Activated T-cell treated with anti-CD3 and anti-CD28 coated beads for 4 hours (primary cell): ENCODE measurements at places on chromosomes 1 and 21.
A peak's percentile ranks its signal among the peaks of the same experiment; 100 is the strongest.

- DNase-seq: no peak
Observed at GRCh38 chr1:95370691-95371562, 136.9 kb downstream of the RWDD3 start.

DNA sequence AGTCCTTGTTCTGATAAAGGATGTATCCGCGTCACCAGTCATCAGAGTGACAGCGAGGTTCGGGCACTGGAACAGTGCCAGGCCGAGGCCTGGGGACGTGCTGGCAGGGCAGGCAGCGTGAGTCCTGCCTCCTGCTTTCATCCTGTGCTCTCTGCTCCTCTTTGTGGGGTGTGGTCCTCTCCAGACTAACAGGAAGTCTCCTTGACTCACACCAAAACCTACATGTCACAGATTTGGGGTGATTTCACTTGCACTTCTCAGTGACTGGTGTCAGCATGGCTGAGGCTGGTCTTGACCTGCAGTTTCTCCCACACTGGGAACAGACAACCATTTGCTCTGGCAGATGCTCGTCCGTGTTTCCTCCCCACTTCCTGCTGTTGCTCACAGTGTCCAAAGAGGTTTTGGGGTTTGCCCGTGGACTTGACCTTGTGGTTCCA is 8.8 kb upstream of the NLRP3 start:
- peak; percentile 42 for DNase-seq

- DNase-seq: no peak
Observed at GRCh38 chr1:18064534-18064933, 43.1 kb upstream of the IGSF21 start.

DNA sequence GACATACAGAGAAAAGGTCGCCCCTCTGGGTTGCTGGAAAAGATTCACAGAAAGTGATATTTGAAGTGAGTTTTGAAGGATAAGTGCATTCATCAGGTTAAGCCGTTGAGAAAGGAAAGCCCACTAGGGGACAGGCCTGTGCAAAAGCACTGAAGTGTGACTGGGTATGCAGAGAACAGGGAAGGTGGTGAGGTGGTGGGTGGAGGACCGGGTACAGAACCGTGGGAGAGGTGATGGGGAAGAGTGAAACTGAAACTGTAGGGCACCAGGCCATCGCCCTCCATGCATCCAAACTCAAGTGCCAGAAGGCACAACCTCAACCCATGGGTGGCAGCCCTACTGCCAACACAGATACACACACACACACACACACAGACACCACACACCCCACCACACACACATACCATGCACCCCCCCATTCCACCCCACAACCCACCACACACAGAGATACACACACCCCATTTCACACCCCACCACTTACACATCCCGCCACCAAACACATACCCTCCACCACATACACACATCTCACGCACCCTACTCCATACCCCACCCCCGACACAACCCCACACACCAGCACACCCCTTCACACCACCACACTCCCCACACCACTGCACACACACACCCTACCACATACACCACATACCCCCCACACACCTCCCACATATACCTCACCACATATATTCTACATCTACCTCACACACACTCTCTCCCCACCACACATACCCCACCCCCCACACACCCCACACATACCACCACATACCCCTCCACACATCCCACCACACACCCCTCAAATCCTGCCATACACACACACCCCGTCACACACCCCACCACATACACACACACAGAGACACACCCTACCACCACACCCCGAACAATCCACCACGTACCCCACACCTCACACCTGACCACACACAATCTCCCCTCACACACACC is 59.0 kb downstream of the TSEN15 start:
- DNase-seq: no peak

DNA sequence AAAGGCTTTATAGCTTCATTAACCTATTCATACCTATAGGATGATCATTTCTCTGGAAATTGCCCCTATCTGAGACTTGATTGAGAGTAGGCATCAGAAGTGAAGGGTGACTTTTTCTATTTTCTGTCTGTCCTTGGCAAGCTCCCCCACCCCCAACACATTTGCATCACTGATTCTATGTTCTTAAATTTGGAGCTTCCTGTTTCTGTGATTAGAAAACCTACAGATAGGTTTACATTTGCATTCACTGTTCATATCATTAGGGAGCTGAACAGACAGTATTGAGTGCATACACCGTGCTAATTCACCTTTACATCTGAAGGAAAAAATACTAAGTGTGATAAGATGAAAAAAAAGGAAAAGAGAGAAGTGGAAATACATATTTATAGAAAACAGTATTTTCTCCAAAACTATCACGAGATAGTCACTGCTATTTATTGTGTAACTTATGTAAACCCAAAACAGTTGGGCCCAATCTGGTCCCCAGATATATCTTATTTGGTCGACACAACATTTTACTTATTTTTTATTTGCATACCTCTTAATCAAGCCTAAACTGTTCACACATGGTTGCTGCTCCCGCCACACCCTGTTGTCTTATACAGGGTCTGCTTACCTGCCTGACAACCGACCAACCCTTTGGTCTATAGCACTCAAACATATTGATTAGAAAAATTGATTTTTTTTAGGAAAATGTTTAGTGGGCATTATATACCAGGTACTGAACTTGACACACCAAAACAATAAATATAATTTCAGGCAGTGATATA is 218.8 kb downstream of the NTNG1 start:
- DNase-seq: no peak

DNA sequence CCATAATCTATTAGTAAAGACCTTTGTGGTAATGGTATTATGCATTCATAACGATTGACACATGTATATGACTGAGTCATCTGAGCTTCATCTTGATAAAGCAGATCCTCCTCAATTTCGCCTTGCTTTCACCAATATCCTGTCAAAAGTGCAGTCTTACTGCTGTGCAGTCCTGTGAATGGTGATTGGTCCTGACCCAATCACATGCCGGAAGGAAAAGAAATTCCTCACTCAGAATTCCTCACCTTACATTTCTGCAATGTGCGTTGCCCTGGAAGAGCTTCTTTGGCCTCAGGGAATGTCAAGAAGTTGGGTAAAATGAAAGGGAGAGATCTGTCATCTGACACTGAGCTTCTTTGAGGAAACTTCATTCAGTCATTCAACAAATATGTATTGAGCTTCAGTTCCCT is 121.0 kb upstream of the TSPAN2 start:
- no peak for DNase-seq

DNA sequence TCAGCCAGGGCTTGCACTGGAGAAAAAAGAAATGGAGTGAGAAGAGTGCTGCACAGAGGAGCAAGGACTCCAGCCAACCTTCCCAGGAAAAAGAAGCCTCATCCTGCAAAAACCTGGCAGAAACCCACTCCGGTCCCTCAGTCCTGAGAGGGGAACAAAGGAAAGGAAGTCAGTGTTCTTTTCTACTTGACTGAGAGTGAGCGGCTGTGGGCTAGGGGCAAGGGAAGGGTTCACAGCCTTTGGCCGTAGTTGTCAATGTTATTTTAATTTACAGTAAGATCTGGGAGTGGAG is 8.9 kb upstream of the GOLT1A start:
- DNase-seq: no peak

DNA sequence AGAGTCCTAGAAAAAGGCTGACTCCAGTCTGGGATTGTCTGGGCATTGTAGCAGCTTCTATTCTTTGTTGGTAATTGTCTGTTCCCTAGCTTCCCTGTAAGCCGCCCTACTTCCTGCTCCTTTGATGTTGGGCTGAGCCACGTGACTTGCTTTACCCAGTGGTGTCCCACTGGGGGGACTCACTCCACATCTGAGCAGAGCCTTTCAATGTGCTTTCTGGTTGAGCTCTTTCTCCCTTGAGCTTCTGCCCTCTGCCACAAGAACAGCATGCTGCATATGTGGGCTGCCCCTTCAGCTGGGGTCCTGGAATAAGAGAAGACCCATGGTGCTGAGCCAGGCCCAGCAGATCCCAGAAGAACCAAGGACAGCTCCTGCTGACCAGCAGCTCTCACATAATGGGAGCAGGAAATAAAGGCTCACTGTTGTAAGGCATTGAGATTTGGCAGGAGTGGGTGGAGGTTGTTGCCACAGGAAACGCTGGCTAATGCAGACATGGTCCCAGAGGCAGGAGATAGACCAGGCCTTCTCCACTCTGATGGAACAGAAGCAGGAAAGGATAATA is 276.3 kb upstream of the GJB5 start:
- no peak for DNase-seq

DNA sequence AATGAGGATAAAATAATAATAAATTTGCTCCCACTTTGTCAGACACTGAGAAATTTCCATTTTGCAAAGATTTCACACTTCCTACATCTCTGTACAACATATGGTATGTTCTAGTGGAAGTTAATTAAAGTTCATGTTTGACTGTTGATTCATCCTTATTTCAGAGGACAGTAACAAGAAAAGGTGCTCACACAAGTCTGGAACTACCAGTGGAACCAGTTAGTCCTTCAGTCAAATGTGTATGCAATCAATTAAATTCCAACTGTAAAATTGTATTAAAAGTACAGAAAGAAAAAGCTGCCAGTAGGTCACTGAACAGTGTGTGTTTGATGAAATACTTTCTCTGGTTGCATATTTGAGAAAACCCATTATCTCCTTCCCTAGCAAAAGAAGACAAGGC is 496.0 kb upstream of the PKN2 start:
- DNase-seq: no peak

GRCh38 chr1:69400128-69400527 is 167.6 kb upstream of the LRRC7 start:
- DNase-seq: no peak

DNA sequence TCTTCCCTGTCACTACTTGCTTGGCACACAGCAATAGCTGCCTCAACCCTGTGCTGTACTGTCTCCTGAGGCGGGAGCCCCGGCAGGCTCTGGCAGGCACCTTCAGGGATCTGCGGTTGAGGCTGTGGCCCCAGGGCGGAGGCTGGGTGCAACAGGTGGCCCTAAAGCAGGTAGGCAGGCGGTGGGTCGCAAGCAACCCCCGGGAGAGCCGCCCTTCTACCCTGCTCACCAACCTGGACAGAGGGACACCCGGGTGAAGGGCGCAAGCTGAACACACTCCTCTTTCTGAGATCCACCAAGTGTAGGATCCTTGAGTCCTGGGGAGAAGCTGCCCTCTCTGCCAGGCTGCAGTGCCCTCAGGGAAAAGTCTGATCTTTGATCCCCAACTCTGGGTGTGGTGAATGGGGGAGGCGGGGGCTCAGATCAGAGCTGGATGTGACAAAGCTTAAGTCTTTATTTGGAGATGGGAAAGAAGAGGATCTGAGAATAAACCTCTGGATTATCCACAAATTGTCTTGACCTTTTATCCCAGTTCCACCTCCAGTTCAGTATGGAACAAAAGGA is 1.2 kb downstream of the RXFP4 start:
- no peak for DNase-seq

DNA sequence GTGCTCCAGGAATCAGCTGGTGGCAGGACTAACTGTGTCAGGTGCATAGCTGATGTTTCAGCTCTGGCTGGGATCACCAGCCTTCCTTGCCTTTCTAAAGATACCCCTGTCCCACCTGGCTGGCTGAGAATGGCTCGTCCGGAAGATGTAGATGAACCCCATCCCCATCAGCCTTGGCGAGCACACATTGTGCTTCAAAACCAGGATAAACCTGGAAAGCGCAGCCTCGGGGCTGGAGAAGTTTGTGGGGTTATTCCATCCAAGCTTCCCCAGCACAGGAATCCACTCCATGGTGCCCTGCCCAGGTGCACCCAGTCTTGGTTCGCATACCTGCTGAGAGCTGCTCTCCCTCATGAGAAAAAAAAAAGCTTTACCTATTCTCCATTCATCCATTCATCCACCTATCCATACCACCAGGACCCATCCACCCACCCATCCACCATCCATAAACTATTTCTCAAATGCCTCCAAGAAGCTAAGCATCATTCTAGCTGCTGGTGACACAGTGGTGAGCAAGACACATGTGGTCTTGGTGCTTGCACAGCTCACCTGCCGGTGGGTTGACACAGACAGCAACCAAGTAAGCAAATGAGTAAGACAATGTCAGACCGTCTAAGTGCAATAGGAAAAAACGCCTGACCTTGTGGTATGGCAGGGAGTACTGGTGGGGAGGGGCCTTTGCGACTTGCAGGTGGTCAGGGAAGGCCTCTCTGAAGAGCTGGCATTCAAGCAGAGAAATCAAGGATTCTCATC is 94.0 kb downstream of the DMRTB1 start:
- no peak for DNase-seq

DNA sequence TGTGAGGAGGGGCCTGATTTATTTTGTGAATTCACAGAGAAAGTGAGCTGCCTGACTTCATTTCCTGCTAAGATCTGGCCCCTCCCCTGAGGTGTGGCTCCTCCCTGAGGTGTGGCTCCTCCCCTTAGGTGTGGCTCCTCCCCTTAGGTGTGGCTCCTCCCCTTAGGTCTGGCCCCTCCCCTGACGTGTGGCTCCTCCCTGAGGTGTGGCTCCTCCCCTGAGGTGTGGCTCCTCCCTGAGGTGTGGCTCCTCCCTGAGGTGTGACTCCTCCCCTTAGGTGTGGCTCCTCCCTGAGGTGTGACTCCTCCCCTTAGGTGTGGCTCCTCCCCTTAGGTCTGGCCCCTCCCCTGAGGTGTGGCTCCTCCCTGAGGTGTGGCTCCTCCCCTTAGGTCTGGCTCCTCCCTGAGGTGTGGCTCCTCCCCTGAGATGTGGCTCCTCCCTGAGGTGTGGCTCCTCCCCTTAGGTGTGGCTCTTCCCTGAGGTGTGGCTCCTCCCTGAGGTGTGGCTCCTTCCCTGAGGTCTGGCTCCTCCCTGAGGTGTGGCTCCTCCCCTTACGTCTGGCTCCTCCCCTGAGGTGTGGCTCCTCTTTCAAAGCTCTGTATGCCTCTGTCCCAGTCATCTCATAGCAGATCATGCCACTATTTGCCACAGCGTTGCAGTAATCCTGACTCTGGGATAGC is 26.9 kb upstream of the LRRC3 start:
- peak; percentile 8 for DNase-seq

DNA sequence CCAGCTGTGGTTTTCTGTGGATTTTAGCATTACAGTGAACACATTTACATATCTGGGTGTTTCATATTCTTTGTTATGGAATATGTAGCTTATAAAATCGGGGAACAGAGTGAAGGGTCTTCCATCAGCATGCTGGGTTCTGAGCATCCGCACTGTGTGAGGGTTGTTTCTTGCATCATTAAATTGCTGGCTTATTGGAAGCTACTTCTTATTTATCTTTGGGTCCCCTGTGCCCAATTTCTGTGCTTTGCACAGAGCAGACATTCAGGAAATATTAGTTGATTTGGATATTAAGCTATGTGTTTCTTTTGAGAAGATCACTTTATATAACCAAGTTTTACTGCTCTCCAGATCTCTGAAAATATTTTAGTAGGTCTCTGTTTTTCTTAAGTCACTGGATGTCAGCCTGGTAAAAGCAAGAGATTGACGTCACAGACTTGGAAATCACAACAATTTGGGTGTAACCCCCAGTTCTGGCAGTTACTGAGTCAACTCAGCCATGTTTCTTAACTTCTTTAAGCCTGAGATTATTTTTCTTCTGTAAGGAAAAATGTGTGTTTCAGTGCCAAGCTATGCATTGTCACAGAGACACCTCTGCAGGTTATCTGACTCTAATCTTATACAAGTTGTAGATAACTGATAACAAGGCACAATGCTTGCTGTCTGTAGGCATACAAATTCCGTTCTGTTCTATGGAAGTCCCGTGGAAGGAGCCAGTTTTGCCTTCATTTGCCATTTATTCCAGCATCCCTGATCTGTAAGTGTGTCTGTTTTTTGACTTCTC is 258.3 kb upstream of the KAZN start:
- no peak for DNase-seq

GRCh38 chr21:35207322-35207721 is 158.2 kb upstream of the RUNX1 start:
- no peak for DNase-seq
